CD14-positive monocyte (primary cell): ENCODE measurements at places on chromosomes 12 and 14. TPM values are rescaled to one million over a fixed set of nuclear protein-coding genes. Genes with fewer than 3 reads are reported as not detected.

GRCh38 chr12:49827401-49828099 is 663 bp downstream of the NCKAP5L start:
- peak; percentile 28 for DNase-seq

DNA sequence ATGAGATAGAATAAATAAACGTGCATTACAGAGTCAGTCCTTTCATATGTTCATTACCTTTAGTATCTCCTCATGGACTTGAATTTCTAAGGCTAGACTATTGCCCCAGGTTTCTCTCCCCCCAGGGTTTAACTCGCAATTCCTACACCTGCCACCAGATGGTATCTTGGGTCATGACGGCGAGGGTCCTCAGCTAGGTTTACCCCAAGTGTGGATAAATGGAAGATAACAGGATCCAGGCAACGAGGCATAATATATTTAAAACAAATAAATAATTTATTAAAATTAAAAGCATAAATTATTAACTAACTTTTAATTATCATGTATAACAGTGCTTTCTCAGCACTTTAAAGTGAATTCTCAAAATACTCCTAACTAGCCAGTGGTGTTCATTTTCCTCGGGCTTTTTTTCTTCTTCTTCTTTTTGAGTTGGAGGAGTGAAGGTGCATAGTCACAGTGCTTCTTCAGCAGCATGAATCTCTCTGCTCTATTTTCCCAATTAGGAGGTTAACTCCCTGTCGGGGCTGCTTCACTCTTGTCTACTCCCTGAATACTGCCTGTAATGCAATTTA is 243.5 kb upstream of the CAND1 start:
- no peak for DNase-seq

- no peak for DNase-seq
Observed at GRCh38 chr12:110230655-110231054, 50.4 kb upstream of the ATP2A2 start.

DNA sequence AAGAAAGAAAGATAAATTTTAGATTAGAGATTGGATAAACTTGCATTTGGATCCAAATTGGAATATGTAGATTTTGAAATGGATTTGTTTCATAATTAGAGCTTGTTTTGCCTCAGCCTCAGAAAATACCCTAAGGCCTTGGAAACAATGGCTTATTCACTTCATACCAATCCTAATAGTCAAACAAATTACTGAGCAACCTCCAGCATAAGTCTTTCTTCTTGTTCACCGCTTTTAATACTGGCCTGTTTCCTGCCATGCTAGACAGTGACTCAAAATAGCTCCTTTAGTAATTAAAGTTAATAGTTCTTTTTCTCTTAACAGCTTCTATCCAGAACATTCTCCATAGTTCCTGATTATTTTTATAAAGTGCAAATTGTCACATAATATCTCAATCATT is 110.9 kb upstream of the DNM1L start:
- DNase-seq: no peak

DNA sequence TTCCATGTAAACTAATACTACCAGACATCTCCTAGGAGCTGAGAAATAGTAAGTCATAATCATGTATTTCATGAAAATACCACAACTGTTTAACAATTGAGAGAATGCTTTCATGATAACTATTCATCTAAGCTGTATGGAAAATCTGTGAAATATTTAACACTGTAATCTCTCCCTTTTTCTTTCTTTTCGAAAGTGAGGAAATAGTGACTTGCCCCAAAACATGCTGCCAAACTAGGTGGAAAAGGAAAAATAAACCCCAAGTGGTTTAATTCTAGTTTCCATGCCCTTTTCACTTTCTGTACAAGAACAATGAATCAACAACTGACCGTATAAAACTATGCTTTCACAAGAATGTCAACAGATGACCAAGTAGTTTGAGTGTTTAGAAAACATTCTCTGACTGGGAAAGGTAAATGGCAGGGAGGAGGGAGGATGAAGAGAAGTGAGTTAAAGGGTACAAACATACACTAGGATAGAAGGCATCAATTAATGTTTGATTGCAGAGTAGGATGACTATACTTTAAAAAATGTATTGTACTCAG is 147.5 kb upstream of the AVPR1A start:
- DNase-seq: no peak

DNA sequence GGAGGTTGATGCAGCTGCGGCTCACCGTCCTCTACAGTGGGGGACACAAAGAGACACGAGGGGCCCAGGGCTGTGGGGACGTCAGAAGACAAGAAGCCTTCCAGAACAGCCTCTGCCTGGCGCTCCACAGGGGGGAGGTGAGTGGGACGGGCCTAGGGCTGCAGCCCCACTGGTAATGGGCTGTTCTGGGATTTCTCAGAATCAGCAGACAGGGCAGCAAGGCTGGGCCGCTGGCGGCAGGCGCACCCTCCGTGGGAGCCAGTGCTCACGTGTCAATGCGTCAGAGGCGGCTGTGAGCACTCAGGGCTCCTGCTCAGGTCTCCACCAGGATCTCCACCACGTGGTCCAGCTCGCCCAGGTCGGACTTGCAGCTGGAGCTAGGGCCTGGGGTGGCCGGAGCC is 10.0 kb downstream of the CDCA4 start:
- DNase-seq: no peak

ANKRD33 gene
- polyA plus RNA-seq: not detected

PTCSC3 gene
- not detected in 2 replicates for polyA plus RNA-seq

TSPAN11 gene
- not detected in 2 replicates for polyA plus RNA-seq

POTEG gene
- polyA plus RNA-seq: not detected in 2 replicates

TBC1D30 gene
- 2.8 and 3.3 TPM in 2 replicates for polyA plus RNA-seq
